ENCODE measurements at places on chromosomes 11 and 22.
A peak's percentile ranks its signal among the peaks of the same experiment; 100 is the strongest.

GRCh38 chr22:46515208-46516111 is 22.0 kb downstream of the CELSR1 start:
- DNase-seq, result no peak

DNA sequence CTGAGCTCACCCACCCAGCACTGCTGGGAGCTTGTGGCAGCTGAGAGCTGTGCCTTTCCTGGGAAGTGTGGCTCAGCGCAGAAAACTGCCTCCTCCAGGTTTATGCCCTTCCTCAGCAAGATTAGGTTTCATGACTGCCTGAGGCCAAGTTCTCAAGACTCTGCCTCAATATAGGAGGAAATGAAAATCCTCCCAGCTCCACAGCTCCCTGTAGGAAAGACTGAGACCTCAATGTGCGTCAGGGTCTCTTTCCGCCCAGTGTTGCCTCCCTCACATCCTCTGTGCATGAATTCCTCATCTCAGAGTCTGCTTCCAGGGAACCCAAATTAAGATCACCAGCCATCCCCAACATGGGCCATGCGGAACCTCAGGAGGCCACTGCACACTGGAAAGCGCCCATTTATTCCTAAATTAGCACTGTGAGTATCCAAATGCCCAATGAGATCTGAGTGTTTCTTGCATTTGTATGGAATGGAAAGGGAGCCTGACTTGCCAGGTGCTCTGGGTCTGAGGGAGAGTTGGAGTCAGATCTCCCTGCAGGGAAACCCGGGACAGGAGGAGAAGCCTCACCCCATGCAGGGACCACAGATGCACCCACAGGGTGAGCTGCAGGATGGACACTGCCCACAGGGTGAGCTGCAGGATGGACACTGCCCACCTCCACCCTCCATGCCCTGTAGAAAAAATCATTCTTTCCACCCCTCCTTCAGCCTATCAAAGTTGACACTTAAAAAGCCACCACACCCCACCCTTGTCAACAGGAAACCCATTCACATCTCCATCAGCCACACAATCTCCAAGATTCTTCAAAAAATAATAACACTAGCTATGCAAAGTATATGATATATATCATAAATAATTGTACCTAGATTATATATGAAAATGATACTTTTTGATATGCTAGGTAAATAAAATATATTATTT is 97.4 kb upstream of the IGLL5 start:
- DNase-seq, result no peak

- DNase-seq, result no peak
These were observed 19.7 kb upstream of the ARHGAP8 start for GRCh38 chr22:44732661-44733060.

DNA sequence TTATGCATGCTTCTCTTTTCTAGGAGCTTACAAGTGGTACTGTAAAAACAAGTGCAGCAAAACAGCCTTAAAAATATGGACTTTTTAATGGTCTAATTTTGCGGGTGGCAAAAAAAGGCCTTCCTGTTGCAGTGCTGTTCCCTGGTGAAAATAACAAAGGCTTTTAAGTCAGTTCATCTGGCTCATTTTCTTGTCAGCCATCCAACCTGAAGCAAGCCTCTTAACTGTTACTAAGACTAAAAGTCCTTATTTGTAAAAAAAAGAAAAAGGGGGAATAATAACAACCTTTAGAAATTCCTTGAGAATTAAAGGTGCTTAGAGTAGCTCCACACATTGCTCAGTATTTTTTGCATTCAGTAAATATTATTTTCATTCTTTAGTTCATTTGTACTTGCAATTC is 200.5 kb upstream of the CHORDC1 start:
- no peak for DNase-seq

DNA sequence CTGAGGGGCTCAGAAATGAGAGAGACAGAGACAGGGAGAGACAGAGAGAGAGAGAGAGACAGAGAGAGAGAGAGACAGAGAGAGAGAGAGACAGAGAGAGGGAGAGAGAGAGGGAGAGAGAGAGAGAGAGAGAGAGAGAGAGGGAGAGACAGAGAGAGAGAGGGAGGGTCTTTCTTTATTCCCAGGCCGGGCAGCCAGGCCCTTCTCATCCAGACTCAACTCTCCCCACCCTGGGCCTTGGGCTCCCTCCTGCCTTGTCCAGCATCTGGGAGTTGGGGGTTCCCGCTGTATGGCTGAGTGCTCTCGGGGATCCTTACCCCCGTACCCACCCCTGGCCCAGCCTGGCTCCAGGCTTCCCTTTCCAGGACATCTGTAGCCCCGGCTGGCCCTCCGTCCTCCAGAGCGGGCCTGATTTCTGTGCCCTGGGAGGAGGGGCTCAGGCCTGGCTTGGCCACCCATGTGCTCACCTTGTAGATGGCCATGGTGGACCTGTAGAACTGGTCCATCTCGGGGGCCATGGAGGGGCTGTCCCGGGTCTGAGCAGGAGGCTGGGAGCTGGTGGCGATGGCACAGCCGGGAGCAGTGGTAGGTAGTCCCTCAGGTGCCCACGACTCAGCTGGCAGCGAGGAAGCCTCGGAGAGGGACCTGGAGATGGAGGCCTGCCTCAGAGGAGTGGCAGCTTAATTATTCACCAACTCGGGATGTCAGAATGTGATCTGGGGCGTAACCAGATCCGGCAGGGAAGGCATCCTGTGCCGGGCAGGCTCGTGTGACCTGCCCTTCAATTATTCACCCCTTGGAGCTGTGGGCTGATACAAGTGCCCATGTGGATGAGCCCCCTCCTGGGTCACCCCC is at the start of gene BAIAP2L2:
BAIAP2L2 (minus strand) TSS at position 677 of the 855 bp plus-strand sequence; CDS start at position 518, 159 bp downstream.
- DNase-seq, result no peak

- DNase-seq, result no peak
These were observed 69.5 kb downstream of the ZNRF3 start for GRCh38 chr22:28952857-28953256.

GRCh38 chr22:19844377-19845053 is 10.2 kb downstream of the GNB1L start:
- peak; percentile 91 for DNase-seq

- DNase-seq, result peak; percentile 47
These were observed 12.5 kb upstream of the MS4A10 start for GRCh38 chr11:60772666-60773065.

GRCh38 chr22:45181766-45182165 is 18.0 kb downstream of the NUP50 start:
- DNase-seq, result no peak

DNA sequence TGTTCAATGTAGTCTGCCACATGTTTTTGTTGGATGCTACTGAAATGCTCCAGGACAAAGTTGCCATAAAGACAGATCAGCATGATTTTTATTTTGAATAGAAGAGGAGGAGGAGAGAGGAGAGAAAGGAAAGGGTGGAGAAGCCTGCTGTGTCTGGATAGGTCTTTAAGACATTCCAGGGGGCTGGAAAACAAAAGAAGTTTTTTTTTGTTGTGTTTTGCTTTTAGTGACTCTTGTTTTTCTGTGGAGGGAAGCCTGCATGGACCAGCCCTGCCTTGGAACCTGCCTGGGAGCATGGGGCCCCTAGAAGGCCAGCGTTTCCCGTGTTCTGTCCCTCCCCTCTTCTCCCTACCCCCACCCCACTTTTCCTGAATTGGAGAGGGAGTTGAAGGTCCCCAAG is 2.3 kb downstream of the TSPAN18 start:
- no peak for DNase-seq

GRCh38 chr11:14584595-14584994 is 59.0 kb upstream of the PDE3B start:
- no peak for DNase-seq

- no peak for DNase-seq
These were observed 416.4 kb upstream of the SYN3 start for GRCh38 chr22:33474587-33474986.

DNA sequence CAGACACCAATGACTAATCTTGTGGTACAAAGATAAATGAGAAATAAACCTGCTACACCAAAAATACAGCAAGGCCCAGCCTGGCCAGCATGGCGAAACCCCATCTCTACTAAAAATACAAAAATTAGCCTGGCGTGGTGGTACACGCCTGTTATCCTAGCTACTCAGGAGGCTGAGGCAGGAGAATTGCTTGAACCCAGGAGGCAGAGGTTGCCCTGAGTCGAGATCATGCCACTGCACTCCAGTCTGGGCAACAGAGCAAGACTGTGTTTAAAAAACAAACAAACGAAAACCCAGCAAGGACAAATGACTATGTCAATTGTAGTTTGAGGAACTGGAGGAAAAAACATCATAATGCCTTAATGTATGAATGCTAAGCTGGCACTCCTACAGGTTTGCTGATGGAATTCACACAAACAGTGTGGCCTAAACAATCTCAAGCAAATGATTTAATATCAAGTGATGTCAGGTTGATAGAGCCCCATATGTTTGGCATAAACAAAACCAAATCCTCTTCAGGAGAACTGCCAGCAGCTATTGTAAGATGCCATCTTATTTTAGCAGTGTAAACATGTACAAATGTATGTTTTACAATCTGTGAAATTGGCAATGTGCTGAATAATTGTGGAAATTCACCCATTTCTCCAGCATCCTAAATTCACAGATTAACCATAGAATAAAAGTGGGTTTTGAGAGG is 20.0 kb downstream of the MMP7 start:
- DNase-seq, result no peak
